ENCODE measurements at places on chromosomes 6 and 20.

DNA sequence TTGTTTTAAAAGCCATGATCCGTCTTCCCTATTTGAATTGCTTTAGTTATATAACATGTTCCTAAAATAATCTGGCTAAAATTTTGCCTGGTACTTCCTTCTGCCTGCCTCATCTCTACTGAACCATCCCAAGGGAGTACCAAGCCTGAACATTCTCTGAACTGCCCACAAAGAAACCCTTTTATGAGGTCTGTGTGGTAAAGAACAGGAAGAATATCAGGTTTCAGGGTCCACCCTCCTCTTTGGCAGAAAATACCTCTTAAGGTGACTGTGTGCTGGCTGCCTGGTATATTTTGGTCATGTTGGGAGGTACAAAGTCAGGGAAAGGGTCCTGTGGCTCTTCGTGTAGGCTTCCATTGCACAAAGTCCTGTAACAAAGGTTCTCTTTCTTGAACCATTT, 574.1 kb upstream of the CHD6 start:
- no peak for DNase-seq

GRCh38 chr20:32360333-32360634, 2.2 kb downstream of the ASXL1 start:
- DNase-seq = no peak

GRCh38 chr6:37317312-37318038, 36.3 kb upstream of the RNF8 start:
- peak; percentile 85 for DNase-seq

DNA sequence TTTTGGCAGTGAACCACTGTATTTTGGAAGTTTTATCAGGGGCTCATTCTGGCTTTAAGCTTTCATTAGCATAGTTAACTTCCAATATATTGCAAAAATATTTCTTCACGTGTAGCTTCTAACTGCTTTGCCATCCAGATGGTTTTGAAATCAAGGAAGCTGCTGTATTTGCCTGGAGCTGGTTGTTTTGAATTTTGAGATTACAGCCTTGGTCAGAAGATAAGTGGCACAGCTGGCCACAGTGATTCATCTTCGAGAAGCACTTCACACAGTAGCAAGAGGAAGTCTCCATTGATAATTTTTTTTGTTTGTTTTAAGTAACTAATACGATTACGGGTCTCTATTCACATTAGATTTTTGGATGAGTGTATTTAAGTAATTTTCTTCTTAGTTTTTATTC, 3.8 kb downstream of the APCDD1L start:
- peak; percentile 10 for DNase-seq

DNA sequence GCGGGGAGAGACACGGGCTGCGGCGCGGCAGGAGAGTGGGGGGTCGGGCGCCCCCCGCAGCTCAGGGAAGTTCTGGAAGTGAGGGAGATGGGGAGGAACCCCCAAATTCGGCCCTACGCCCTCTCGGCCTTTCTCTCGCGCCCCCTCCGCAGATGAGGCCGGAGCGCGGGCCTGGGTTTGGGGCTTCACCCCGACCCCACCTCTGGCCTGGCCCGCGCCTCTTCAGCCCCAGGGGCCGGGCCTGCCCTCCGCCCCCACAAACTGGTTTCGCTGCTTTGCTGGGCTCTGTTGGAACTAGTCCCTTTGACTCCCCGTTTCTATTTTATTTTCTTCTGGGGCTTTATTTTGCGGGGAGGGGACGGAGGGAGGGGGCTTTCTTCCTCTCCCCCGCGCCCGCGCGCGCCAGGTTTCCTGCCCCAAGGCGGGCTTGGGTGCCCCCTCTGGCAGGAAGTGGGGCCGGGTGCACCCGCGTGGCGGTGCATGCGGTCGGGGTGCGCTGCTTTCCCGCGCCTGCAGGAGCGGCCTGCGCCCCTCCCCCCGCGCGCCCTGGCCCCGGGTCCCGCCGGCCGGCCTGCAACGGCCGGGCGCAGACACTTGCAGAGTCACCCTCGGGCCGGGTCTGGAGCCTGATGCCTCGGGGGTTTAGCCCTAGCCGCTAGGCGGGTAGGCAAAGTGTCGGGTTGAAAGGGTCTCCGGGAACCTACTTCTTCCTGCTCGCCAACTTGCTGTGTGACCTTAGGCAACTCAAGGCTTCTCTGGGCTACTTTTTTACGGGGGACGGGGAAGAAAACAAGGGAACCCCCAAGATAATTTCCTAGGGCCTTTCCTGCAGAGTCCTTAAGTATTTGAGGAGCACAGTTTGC, 1.3 kb downstream of the HMGA1 start:
- no peak for DNase-seq

DNA sequence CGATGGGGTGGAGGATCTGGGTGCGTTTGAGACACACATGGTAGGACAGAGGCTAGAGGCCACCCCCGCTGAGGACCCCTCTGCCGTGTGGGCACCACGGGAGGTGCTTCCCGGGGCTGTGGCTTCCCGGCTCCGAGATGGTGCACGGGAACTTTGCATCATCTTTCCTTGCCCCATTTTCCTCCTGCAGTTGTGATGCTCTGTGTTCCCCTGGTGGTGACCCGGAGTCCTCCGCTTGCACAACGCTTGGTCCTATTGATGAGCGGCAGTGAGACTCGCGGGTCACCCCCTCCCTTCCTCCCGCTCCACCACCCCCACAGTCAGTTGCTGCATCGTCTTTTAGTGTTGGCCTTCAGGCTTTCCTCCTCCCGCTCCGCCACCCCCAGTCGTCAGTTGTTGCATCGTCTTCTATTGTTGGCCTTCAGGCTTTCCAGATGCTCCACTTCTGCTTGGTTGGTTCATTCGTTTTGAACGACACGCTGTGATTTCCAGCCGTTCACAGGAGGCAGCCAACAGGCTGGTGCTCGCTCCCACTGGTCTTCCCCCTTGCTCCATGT, 37.3 kb downstream of the PYGB start:
- no peak for DNase-seq

DNA sequence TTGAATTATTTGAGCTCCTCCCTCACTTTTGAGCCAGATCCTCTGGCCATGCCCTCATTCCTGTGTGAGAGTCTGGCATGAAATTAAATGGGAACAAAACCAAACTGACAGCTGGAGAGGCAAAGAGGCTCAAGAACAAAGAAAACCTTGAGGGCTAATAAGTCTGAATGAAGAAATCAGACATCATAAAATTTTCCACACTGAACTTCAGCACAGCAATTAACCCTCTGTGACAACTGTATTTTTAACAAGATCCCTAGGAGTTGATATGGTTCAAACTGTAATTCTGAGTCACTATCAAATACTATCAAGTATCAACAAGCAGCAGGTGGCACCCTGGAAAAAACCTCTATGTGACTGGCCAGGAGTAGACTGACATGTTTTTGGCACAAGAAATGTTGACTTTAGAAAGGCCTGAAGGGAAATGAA, 109.4 kb upstream of the EMILIN3 start:
- peak; percentile 82 for DNase-seq

- DNase-seq = no peak
Measured at GRCh38 chr6:51509597-51509996, 577.8 kb downstream of the PKHD1 start.

- DNase-seq = no peak
Measured at GRCh38 chr20:57993716-57994431, 234.6 kb downstream of the ANKRD60 start.

DNA sequence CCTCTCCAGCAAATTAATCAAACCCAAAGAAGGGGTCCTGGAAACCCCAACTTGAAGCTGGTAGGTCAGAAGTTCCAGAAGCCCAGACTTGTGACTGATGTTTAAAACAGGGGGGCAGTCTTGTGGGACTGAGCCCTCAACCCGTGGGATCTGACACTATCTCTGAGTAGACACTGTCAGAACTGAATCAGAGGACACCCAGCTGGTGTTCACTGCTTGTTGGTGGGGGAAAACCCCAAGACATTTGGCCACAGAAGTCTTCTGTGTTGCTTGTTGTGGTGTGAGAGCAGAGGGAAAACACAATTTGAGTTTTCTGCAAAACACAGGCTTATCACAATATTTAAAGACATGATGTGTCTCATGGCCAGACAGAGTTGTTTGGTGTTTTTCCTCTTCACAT, 29.9 kb downstream of the KIF13A start:
- peak; percentile 32 for DNase-seq

GRCh38 chr6:15152700-15153099, 93.2 kb upstream of the JARID2 start:
- DNase-seq = no peak

- DNase-seq = no peak
Measured at GRCh38 chr20:16752082-16752481, 3.9 kb downstream of the OTOR start.

GRCh38 chr20:21126581-21126870, 644 bp downstream of the KIZ start:
- DNase-seq = no peak

DNA sequence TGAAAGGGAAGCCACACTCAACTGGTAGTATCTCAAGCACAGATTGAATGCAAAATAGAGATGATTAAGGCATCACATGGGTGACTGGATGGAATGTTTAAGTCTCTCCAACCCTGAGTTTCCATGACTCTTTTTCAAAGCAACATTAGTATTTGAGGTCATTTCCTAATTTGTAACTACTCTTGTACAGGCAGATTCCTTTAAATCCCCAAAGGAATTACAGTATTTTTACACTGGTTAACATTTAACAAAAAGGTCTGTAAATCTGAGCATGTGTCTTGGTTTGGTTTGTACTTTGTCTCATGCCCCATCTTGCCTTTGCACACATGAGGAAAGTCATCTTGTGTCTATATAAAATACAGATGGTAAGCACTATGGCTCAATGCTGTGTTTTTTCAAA, 15.1 kb downstream of the RMND1 start:
- peak; percentile 32 for DNase-seq

DNA sequence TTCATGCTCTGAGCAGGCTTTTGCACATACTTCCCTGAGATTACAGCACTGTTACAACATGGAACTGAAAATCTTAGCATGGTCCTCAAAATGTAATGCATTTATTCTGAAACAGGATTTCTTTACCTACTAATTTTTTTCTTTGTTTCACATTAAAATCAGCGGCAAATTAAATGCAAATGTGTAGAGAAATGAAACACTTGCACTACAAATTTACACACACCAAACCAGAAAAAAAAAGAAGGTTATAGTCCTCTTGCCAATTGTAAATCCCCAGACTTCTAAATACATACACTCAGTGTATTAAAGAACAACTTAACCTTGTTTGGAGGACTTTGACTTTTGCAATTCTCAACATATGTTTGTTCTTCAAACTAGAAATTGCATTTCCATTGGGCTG, 210.9 kb upstream of the TBX18 start:
- no peak for DNase-seq

- DNase-seq = no peak
Measured at GRCh38 chr6:14273191-14273590, 155.6 kb downstream of the CD83 start.

DNA sequence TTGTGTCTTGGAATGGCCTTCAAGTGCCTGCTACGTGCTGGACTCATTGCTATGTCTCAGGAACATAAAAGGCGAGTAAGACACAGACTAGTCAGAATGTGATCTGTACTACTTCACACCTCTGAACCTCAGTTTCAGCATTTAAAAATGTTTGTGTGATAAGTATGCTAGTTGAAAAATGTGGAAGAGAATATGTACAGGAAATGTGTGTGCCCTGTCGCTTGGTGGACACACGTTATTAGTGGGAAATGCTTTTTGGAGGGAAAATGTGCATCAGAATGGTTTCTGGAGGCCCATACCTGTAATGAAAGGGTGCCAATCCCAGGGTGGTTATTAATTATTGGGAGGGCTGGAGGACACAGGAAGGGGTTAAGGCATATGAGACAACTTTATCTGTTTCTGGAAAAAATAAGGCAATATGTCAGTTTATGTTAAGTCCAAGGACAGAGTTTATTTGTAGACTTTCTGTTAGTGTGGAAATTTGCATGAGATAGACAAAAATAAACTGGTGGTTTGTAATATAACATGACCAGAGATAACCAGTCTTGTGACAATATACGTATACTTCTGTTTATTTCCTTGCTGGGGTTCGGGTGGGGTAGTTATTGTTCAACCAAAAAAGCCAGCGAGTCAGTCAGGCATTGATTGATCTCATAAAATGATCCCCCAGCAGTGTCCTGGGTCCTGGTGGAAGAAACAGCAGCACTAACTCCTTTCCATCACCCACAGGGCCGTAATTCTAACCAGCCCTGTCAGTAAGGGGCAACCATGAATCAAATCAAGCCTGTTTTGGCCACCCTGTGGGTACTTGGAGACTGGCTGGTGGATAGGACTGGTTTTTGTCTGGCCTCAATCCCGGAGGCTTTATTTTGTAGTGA, 117.9 kb downstream of the JARID2 start:
- no peak for DNase-seq

- DNase-seq = no peak
Measured at GRCh38 chr6:1827984-1828793, 218.5 kb downstream of the FOXC1 start.

DNA sequence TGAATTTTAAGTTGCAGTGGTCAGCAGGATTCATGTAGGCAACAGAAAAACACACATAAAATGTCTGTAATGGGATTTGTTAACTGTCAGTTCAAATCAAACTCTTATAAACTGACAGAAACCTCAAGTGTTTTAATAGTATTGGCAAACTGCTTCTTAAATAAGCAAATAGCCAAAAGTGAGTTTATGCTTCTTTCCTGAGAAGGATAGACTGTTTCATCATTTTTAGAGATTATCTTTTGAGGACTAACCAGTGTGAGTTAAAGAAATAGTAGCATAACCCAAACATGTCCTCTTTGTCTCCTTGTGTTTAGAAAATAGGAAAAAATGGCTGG, 68.0 kb downstream of the AIG1 start:
- no peak for DNase-seq

DNA sequence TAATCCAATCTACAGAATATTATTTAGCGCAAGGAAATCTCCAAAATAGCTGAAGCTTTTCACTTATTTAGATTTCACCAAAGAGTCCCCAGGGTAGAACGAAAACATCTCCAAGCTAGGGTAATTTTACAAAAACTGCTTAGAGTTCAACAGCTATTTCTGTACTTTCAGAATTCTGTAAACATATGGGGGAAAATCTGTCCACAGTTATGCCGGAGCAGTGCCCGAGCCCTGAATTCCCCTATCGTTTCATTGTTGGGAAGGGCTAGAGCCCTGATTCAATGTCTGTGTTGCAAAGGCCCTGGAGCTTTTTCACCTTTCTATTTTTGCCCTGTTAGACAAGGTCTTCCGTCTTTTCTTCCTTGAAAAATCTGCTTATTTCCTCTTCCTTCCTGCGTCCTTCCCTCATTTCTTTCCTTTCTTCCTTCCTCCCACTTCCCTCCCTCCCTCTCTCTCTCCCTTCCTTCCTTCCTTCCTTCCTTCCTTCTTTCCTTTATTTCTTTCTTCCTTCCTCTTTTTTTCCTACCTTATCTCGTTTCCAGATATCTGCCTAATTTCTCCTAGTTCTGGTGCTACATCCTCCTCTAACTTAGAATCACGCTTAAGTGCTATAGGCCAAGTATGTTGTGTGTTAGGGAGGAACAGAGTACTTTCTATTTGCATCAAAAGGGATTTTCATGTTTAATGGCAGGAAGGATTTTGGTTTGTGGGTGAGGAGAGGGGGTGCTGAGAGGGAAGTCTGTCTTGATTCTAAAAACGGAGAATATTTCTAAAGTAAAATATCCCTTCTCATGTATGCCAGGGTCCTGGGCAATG, 122.5 kb upstream of the BMP2 start:
- no peak for DNase-seq

GRCh38 chr20:50969435-50969834, 10.8 kb downstream of the MOCS3 start:
- DNase-seq = no peak

Data from foreskin melanocyte (primary cell).